ENCODE measurements at places on chromosomes 16 and 17.

DNA sequence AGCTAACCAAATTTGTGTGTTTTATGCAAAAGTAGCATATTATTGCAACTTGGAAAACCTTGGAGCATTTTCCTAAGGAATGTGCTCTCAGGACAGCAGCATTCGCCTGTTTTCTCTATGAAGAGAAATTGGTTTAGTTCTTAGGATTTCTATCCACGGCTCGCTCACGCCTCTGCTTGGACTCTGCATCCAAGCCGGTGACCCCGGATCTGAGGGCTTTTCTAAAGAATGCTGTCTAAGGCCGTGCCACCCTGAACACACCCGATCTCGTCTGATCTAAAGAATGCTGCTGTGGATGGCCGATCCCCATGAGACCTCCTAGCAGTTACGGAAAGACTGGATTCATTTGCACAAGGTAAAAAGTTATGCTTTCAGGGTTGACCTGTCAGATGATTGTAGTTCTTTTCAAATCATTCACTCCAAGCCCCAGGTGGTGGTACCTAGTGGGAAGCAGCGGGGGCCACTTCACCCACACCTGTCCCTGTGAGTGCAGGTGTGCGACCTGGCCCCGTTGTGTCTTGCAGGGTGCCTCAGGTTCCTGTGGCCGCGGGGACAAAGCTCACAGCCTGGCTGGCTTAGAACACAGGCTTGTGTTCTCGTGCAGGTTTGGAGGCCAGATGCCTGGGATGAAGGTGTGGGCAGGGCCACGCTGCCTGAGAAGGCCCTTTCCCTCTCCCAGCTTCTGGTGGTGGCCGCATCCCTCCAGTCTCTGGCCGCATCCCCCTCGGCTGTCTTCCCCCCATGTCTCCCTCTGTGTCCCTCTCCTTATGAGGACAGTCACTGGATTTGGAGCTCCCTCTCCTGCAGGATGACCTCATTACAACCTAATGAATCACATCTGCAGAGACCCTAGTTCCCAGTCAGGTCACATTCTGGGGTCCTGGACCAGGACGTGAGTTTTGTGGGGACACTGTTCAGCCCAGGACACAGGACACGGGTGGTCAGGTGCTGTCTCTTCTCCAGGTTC, 71.1 kb downstream of the BANP start:
- DNase-seq: no peak

- DNase-seq: no peak
Observed at GRCh38 chr17:59149841-59150511, 5.0 kb downstream of the SKA2 start.

DNA sequence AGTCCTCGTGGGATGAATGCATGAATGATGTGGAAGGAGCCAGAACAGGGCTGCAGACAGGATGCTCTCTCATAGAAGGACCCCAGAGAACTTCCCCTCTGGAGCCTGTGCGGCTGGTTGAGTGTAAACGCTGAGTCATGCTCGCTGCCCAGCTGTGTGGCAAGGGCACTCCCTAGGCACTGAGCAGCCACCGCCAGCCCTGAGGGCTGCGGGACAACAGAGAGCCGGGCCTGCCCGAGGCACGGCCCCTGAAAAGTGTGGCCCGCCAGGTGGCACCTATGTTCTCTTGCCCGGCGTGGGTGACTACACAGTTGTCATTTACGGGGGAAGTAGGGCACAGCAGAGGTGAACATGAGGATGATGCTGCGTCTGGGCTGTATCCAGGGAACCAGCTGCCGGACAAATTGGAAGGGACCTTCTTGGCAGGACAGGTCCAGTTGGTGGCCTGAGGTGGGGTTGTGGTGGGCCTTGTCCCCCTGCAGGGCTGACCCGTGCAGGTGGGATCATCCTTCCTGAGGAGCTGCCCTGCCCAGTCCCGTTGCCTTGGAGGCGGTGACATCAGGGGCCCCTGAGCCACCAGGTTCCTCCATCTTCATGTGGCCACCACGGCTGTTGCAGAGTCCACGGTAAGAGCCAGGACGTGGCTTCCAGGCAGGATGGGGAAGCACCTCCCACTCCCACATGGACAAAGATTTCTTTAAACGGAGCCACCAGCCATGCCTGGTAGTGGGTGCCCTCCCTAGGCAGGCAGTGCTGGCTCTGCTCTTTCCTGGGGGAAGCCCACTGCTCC, 94.8 kb upstream of the CBX4 start:
- DNase-seq: no peak

- DNase-seq: no peak
Observed at GRCh38 chr17:16255481-16255921, 38.5 kb downstream of the PIGL start.

- DNase-seq: no peak
Observed at GRCh38 chr16:60739737-60740683, 1296.2 kb downstream of the CDH8 start.

- no peak for DNase-seq
Observed at GRCh38 chr17:79624718-79625478, 14.0 kb upstream of the RBFOX3 start.

DNA sequence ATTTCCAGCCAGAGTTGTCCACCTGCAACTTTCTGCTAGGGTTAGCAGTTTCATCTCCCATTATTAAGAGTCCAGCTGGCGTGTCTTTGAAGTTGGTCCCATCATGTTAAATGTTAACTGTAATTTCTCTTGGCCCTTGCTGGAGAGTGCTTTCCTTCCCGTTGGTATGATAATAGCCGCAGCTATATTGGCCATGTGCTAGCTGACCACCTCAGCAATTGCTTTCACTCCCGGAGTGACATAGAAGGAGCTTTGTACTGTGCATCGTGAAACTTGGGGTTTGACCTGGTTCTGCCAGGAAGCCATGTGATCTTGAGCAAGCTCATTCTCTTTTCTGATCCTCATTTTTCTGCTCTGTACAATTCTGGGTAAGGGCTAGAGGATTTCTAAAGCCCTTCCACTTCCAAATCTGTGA, 81.0 kb upstream of the TBX2 start:
- DNase-seq: no peak
